ENCODE measurements at places on chromosomes 11 and 22. TPM values are rescaled to one million over a fixed set of nuclear protein-coding genes. Genes with fewer than 3 reads are reported as not detected.

DCHS1 gene
- 3.2 TPM for total RNA-seq

PTPRCAP gene
- 198 TPM for total RNA-seq

FGF4 gene
- total RNA-seq, result 0.09 TPM

NLRP14 gene
- 0.94 TPM for total RNA-seq

RASSF10 gene
- 2.8 TPM for total RNA-seq

ATP6V1E1 gene
- total RNA-seq, result 121 TPM

PRR33 gene
- not detected for total RNA-seq

CCDC15 gene
- 7.0 TPM for total RNA-seq

SCT gene
- 0.19 TPM for total RNA-seq

FAM180B gene
- not detected for total RNA-seq

PATE2 gene
- total RNA-seq, result 0.09 TPM

LDHAL6A gene
- total RNA-seq, result not detected

Measured in thymus (tissue), 14 donors.